NCI-H146 (cell line): ENCODE measurements at places on chromosomes 5 and 9.

GRCh38 chr5:78670701-78671269, 22.2 kb upstream of the LHFPL2 start:
- no peak for DNase-seq

- DNase-seq: no peak
Measured at GRCh38 chr5:131505237-131505908, 129.7 kb downstream of the RAPGEF6 start.

DNA sequence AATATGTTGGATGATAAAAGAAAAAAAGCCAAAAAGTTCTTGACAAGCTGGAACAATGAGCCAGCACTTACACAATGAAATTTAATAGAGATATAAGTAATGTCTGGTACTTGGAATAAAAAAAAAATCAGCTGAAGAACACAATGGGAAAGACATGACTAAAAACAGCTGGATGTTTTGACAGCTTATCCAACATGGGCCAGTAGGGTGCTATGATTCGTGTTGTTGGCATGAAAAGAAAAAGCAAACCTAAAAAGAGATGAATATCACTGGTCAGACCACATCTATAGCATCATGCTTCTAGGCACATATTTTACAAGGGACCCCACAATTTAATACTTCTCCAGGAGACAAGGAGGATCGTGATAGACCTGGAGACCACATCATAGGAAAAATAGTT, 175.3 kb downstream of the ARL15 start:
- no peak for DNase-seq

GRCh38 chr9:69044240-69045219, 9.0 kb downstream of the FXN start:
- DNase-seq: peak; percentile 19

GRCh38 chr5:97838214-97838613, 655.2 kb upstream of the RIOK2 start:
- DNase-seq: no peak

DNA sequence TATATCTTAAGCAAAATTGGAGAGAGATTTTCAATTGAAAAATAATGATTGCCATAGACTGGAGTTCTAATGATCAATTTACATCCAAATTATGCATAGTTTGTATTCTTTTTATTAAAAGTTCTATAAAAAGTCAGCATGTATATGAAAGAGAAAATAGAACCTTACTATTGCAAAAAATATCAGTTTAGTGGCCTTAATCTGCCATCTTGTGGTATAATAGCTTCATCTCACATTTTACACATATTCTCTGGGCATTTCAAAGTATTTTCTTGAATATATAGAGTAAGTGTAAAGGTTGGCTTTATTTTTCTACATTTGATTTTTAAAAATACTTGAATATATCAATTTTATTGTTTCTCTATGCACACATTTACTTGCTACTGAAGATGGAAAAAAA, 1858.6 kb upstream of the CDH9 start:
- no peak for DNase-seq

DNA sequence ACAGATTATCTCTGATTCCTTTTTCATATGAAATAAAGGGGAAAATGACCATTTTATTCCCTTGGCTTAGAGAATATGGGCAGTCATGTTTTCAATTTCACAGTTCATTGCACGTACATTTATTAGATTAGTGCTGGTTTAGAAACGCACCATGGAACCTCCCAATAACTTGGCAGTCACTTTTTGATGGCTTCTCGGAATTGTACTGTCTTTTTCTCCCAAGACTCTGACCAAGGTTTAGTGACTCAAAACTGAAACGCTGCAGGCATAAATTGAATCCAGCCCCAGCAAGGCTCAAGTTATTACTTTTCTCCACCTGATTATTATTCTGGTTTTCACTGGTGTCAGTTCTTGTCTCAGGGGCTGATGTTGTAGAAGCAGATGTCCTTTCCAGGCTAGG, 55.6 kb upstream of the EGFLAM start:
- DNase-seq: no peak

DNA sequence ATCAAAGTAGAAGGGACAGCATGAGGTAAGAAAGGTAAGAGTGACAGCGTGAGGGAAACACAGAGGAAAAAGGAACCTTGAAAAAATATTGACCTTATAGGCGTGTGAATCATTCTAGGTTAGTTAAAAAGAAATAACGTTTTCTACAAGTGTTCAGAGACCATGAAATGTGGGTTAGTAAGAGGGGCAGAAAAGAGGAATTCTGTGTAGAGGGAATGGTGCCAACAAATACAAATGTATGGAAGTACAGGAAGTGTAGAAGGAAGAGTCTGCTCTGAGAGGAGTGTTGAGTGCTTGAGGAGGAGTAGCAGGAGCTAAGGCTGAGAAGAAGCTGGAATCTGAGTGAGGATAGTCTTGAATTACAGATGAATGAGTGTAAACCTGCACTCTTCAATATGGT, 418.6 kb upstream of the RIOK2 start:
- DNase-seq: no peak

- no peak for DNase-seq
Measured at GRCh38 chr9:114205171-114206015, 50.1 kb downstream of the COL27A1 start.

- DNase-seq: no peak
Measured at GRCh38 chr5:119072496-119072895, 1.6 kb downstream of the DMXL1 start.

DNA sequence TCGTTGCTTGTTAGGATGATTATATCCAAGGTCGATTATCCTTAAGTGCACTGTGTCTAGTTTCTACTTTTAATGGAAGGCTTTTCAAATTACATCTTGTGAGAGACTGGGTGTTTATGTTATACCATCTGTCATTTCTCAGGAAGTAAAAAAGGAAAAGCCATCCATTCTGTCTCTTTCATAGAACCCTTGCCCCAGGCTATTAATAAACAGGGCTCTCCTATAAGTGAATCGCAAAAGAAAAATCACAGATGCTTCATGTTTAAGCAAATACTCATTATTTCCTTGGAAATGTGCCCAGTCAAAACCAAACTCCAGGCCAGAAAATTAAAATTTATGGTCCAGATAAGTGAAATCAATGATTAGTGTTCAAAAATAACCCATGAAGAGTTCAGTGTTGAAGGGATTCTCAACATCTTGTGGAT, 58.1 kb downstream of the STARD4 start:
- peak; percentile 93 for DNase-seq

DNA sequence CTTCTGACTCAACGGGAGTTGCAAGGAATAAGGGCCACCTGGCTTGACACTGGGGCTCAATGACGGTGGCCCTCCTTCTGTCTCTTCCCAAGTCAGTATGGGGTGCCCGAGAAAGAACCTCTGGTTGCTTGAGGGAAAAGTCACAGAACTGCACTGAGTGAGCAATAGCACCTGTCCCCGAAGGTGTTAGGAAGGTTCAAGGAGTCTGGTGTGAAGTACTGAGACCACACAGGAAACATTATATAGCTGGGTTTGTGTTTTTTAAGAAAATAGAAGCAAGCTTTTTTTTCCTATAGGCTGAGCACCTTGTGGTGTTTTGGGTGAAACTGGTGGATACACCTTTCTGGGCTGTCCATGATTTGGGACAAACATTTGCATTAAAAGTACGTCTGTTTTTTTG, 62.9 kb downstream of the SPIN1 start:
- no peak for DNase-seq

- no peak for DNase-seq
Measured at GRCh38 chr5:93462916-93463315, 118.1 kb downstream of the NR2F1-AS1 start.

DNA sequence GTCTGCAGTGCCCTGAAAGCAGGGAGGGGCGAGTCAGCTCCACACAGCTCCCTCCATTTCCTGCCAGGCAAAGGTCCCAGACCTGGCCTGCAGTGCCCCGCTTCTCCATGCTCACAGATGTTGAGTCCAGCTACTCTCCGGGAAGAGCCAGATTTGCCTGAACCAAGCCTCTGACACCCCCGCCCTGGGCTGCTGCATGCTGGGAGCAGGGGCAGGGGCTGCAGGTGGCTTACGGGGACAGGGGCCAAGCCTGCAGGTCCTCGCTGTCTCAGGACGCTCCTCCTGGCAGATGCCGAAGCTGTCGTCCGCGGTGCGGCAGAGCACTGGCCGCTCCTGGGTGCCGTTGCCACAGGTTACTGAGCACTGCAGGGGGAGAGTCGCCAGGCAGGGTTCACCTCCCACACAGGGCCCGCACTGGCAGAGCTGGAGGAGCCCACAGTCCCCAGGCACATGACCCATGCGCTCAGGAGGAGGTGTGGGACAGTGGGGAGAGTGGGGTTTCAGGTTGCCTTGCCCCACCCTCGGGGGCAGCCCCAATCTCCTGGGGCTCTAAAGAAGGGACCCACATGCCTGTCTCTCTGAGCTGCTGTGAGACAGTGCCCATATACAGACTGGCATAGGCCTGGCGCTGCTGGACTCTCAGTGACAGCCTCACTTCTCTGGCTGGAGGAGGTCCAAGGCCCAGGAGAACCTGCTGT, 62.4 kb downstream of the ZNF354C start:
- no peak for DNase-seq

DNA sequence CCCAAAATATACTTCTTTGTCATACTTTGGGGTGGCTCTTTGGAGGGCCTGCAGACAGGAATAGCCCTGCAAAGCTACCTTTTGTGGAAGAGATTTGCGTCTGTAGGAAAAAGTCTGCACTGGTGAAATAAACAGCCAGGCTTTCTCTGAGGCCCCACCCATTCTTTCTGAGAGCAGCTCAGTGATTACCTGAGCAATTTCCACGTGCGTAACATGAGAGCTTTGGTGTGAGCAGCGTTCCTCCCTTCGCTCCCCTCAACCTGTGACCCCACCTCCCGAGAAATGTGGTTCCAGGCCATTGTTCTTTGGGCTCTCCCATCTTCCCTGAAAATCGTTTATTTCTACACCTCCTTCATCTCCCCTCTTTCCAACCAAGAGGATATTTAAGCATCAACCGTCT, 23.8 kb upstream of the FBP1 start:
- no peak for DNase-seq

DNA sequence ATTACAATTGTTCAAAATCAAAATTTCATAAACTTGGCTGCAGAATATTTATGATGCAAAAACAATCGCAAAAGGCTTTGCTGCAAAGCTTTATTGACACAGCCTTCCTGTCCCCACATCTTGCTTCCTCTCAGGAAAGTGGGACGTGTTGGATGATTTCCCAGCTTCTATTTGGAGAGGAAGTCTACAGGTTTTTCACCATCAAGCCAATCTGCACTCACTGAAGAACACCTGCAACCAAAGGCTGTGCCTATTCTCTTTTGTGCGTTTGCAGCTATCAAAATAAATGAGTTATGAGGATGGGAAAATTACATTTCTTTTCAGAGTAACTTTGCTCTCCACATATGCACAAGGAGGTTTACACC, 214.4 kb downstream of the PLK2 start:
- DNase-seq: no peak

DNA sequence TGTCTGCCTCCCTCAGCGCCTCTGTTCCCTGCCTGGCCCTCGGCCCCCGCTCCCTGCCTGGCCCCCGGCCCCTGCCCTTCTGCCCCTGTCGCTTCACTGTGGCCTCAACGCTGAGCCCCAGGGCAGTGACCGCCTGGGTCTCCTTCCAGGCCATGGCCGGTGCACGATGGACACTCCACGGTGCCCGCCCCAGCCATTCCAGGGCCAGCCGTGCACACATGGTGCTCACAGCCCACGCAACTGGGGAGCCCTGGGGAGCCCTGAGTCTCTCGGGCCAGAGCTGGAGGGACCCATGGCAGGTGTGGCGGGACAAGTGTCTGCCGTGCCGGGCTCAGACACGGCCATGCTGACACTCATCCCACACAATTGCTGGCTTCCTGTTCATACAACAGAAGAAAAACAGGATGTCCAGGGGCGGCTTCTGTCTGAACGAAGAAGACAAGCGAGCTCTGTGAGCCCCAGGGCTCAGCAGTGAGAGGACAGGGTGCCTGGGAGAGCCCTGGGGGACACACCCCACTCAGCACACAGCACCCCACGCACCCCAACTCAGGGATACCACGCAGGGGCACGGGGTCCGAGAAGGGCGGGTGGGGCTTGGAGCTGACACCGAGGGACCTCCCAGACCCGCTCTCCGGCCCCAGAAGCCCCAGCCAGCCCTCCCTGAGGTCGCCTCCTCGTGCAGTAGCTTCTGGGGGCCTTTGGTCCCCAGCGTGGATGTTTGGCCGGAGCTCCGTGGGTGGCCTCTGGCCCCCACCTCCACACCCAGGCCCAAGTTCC, 35.7 kb downstream of the EXD3 start:
- no peak for DNase-seq

- peak; percentile 13 for DNase-seq
Measured at GRCh38 chr9:89738137-89738932, 133.5 kb downstream of the GADD45G start.

- no peak for DNase-seq
Measured at GRCh38 chr5:127101533-127101932, 28.2 kb upstream of the C5orf63 start.

DNA sequence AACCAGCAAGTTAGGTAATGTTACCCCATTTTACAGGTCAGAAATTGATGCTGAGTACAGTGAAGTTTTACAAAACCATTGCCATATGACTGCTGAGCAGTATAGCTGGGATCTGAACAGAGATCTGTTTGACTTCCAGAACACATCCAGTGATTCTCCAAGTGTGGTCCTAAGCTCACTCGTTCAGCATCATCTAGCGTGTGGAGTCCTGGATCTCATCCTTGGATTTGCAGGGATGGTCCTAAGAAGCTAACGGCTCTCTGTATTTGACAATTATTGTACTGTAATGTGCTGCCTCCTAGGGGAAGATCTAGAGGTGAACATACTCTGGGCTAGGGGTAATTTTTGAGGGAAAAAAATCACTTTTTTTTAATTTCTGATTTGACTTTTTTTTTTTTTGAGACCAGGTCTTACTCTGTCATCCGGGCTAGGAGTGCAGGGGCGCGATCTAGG, 1.4 kb downstream of the SLC26A2 start:
- peak; percentile 16 for DNase-seq

GRCh38 chr9:36818242-36818938, 215.7 kb downstream of the PAX5 start:
- DNase-seq: peak; percentile 25

DNA sequence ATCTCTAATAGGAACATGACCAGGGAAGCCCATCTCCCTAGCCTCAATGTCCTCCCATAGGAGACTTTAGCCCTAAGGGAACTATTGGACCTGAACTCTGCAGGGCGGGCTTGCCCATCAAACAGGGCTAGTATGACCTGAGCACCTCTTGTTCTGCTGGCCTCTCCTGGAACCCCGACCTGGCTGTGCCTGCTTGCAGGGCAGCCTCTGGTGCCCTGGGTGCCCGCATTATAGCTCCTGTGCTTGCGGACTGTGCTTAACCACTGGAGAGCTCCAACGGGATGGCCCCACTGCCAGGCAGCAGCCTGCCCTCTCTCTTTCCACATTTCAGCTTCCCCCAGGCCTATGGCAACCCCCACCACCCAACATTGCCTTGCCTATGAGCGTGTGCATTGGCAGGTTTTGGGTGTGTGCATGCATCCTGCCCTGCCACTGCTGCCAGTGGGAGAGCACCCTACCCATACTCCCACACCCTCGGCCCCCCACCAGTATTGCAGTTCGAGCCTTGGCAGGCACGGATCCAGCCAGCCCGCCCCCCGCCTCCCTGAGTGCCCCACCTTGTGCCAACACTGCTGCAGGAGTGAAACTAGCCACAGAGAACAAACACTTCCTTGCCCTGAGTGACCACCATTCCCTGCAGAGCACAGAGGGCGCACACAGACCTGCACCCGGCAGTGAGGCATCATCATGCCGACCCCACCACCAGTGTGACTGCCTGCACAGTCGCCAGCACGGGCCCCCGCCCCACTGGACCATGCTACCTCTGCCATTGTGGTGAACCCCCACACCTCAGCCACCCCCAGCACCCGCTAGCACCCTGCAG, 1123.8 kb upstream of the CDH6 start:
- DNase-seq: no peak
